ENCODE measurements at places on chromosomes 7 and 10.

DNA sequence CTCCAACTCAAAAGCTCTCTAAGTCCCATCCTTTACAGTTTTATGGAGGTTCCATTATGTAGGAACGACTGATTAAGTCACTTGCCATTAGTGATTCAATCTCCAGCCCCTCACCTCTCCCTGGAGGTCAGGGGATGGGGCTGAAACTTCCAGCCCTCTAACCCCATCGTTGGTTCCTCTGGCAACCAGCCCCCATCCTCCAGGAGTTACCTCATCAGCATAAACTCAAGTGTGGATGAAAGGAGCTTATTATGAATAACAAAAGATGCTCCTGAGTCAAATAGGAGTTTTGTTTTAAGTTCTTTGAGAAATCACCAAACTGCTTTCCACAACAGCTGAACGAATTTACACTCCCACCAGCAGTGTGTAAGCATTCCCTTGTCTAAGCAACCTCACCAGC, 494.3 kb upstream of the AUTS2 start:
- no peak for DNase-seq

- DNase-seq = no peak
These were observed 4.4 kb upstream of the MPP7 start for GRCh38 chr10:28307267-28307666.

- no peak for DNase-seq
These were observed 6.3 kb upstream of the ARHGAP22 start for GRCh38 chr10:48611133-48611532.

DNA sequence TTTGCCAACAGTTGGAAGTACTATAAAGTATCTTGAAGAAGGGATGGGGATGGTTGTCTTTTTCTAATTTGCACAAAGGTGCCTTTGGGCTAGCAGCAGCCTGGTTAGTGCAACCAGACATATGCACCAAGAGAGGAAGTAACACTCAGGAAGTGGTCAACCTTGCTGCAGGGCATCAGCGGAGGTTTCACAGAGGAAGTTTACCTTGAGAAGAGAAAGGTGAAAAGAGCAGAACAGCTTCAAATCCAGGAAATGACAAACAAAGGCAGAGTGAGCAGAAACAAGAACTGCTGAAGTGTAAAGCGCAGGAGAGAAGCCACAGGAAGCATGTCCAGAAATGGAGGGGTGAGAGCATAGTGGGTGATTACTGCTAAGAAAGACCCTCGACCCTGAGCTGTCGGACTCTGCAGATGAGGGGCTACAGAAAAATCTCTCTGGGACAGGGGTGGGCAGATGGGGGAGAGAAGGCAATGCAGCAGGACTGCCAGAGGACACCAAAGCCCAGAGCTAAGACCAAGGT, 66.9 kb downstream of the STK17A start:
- DNase-seq = no peak

GRCh38 chr10:132395704-132396493, 1.1 kb upstream of the PWWP2B start:
- DNase-seq = no peak

All from putamen (tissue), 1 donor.